ENCODE measurements at places on chromosomes 1 and 21.
A peak's percentile ranks its signal among the peaks of the same experiment; 100 is the strongest.

DNA sequence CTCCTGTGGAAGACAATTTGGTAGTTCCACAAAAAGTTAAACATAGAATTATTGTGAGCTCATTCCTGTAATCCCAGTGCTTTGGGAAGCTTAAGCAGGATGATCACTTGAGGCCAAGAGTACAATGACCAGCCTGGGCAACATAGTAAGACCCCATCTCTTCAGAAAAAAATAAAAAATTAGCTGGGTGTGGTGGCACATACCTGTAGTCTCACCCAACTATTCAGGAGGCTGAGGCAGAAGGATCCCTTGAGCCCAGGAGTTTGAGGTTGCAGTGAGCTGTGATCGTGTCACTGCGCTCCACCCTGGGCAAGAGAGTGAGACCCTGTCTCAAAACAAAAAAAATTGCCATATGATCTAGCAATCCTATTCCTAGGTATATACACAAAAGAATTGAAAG, 4.1 kb upstream of the CHML start:
- no peak for DNase-seq

DNA sequence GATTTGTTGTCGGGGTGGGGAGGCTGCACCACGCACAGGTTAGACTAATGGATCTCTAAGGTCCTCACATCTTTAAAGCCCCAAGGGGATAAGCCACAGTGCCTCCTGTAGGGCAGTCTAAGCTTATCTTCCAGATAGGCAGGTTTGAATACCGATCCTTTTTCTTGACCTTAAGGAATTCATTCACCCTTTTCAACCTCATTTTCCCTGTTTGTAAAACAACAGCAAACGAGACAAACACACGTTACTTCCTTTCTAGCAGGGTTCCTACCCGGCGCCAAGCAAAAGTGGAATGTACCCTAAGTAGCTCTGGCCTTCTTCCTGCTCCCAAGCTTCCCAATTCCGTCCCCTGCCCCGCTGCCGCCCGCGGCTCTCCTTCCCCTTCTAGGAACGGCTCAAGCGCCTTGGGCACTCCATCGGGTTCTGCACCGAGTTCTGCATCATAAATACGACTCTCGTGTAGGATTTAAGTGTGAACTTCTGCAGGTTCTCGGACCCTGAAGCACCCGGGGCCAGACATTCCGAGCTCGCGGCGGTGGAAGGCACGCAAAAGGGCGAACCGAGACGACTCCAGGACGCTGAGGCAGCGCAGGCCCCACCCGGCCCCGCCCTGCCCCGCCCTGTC, 548 bp upstream of the CDC20 start:
- DNase-seq, result peak; percentile 75

DNA sequence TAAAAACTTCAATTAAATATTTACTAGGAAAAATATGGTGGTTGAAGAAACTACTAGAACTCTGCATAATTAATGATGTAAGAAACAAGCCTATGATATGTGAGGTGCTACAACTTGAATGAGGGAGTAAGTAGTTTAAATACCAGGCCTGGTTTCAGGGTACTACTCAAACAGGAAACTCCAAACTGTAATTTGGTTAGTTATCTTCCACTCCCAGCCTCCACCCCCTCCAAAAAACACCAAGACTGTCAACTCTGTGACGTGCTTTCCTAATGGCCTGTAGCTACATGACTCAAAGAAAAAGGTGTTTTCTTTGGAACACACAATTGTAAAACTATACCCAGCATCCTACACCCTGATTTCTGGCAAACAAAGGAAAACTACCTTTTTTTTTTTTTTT, 55.9 kb upstream of the RCC1 start:
- no peak for DNase-seq

- DNase-seq, result no peak
Measured at GRCh38 chr1:163412221-163412620, 90.5 kb downstream of the NUF2 start.

GRCh38 chr1:42801832-42802473, 15.0 kb upstream of the ERMAP start:
- DNase-seq, result no peak

GRCh38 chr1:150642296-150642695, 12.9 kb upstream of the ENSA start:
- no peak for DNase-seq

DNA sequence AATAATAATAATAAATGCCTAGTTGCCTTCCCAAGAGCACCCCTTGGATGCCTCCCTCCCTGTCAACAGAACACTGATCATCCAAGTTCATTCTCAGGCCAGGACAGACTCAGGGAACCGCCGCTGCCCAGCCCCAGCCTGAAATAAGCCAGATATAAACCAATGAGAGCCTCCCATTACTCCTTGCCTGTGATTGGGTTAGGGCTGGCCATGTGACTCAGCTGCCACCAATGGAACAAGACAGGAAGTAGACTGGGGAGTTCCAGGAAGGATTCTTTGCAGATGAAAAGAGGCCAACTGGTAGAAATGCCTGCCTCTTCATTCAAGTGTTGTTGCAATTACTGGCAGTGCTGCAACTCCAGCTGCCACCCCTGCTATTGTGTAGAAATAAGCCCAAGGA, 146.4 kb upstream of the TIAM1 start:
- no peak for DNase-seq

GRCh38 chr1:228838717-228839500, 103.6 kb downstream of the RHOU start:
- no peak for DNase-seq

DNA sequence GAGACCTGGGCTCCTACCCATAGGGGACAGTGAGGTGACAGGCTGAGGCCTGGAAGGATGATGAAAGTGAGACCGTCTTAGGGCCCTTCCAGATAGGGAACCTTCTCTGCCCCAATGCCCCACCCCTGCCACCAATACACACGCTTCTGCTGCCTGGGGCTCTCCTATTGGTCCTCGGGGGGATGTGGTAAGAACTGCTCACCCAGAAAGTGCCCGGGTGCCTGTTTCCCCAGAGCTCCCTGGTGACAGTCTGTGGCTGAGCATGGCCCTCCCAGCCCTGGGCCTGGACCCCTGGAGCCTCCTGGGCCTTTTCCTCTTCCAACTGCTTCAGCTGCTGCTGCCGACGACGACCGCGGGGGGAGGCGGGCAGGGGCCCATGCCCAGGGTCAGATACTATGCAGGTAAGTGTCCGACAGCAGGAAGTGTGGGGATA, 948 bp downstream of the SEMA4A start:
- DNase-seq, result no peak

- DNase-seq, result no peak
Measured at GRCh38 chr21:34195335-34195734, 122.0 kb downstream of the MRPS6 start.

DNA sequence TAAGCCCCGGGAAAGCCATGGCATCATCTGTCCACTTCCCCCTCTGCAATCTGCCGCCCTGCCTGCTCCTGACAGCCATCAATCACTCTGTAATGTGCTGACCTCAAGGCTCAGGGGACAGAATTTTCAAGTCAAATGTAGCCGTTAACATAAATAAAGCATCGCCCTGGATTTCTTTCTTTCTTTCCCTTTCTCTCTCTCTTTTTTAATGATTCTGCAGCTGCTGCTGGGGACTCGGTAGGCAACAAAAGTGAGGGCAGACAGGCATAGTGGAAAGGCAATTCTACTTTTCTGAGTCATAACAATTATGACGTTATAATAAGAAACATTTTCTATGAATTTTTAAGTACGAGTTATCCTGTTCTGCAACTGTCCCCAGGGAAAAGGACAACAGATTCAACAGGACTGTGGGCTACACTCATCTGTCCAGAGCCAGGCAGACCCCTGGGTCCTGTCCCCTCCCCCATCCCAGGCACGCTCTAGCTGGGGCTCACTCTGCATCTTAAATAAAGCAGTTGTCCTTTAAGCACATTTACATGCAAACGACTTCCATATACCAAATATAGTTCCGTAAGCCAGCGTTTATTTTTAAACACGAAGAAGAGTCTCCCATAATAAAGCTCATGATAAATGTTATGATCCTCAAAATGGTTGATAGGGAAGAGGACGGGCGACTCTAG, 78.7 kb downstream of the SSBP3 start:
- no peak for DNase-seq

DNA sequence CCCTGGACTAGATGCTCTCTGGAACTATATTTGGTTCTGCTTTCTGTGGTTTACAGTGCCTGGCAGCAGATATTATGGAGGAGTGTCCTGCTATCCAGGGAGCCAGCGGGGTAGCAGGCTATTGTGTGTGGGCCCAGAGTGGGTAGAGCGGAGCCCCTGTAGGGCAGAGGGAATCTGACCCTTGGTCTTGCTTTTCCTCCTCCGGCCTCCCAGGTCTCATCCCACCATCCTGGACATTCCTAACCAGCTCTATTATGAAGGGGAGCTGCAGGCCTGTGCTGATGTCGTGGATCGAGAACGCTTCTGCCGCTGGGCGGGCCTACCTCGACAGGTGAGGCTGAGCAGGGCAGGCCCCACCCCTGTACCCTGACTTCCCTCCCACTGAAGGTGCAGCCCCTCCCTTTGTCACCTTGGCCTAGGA, 9.1 kb downstream of the RHOC start:
- DNase-seq, result no peak

GRCh38 chr1:154846565-154847442, 23.3 kb downstream of the KCNN3 start:
- no peak for DNase-seq

- no peak for DNase-seq
Measured at GRCh38 chr1:177171536-177172123, 872 bp downstream of the BRINP2 start.

GRCh38 chr1:55337801-55338447, 122.8 kb upstream of the USP24 start:
- DNase-seq, result peak; percentile 74

DNA sequence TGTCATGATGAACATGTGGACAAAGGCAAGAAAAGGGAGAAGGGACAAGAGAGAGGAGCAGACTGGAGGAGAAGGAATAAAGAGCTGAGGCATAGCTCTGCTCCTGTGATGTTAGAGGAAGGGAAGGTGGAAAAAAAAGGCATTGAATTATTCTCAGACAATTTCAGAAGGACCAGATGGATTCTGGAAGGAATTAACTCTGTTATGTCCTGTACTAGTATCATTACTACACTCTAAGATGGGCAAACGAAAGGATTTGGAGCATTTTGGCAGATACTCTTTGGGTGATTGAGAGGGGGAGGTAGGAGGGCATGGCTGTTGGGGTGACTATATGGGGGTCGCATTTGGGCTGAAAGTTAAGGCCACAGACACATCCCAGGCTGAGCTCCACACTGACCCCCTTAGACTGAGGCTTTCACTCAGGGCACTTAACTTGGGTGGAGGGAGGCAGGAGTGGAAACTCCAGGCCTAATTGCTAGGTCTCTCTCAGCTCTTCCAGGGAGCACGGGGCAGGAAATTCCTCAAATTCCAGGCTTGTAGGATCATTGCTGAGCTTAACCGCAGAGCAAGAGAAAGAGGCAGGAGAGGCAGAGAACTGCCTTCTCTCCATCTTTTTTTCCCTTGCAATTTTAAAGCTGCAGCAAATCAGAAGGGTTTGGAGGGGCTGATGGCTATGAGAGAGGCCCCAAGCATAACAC, 25.9 kb downstream of the KIRREL1 start:
- peak; percentile 82 for DNase-seq

- DNase-seq, result peak; percentile 90
Measured at GRCh38 chr1:162023547-162024501, at the start of gene OLFML2B. Gene OLFML2B, minus strand, starts transcription at chr1:162023869. Its CDS starts 439 bp downstream, at chr1:162023430.

- DNase-seq, result no peak
Measured at GRCh38 chr21:14321042-14321441, 61.9 kb downstream of the HSPA13 start.

DNA sequence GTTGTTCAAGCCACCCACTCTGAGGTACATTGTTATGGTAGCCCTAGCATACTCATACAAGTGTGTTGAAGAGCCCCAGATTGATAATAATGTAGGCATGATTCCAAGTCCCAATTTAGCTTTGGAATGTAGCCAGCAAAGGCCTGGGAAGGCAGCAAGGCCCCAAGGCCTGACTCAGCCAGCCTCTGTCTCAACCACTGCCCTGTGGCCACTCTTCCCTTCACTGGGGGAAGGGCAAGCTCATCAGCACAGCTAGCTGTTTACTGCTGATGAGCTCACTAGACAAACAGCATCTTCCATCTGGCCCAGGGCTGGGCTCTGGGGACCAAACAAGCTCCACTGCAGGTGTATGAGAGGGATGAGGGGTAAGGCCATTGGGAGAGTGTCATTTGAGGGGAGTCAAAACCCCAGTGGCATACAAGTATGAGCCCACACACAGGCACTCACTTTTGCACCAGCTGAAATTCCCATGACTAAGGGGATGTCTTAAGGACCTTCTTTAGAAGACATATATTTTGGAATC, 2.2 kb upstream of the IRF6 start:
- no peak for DNase-seq

DNA sequence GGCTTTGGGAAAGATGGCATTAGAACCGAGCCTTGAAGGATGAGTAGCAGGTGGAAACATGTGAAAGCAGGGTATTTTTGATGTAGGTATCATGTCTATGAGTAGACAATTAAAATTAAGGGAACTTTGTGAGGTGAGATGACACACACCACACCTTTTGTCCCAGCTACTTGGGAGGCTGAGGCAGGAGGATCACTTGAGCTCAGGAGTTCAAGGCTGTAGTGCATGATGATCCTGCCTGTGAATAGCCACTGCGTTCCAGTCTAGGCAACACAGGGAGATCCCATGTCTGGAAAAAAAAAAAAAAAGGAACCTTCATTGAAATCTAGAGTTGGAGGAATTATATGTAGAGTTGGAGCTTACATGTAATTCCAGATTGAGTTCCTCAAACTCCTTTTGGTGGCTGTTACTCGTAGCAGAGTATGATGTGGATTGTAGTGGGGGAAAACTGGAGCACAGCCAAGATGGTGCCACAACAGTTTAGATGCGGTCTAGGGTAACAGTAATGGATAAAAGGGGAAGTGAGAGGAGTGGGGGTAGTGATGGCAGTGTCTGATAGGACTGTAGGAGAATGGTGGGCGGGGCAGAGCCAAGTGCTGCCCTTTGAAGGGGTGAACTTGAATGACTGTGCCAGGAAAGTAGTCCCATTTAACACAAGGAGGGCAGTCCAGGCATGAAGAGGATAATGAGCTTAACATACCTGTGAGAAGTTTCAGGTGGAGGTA, 17.4 kb downstream of the AK4 start:
- no peak for DNase-seq

- DNase-seq, result no peak
Measured at GRCh38 chr21:14768042-14768441, 221.9 kb upstream of the SAMSN1 start.

- no peak for DNase-seq
Measured at GRCh38 chr1:155478270-155478852, 84.2 kb downstream of the ASH1L start.

DNA sequence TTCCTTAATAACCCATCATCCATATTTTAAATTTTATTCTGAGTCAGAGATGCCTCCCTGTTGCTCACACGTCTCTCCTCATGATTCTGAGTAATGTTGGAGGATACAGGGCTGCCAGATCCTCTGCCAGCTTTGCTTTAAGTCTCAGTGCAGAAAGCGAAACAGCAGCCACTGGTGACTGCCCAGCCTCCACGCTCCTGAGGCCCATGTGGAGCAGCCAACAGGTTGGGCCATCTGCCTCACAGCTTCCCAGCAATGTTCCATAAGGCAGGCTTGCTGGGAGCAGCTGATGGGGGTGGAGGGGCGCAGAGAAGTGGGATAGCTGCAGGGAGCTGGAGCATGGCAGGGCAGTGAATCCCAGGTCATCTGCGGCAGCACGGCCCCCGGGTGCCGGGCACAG, 104.2 kb downstream of the IGSF21 start:
- no peak for DNase-seq

- DNase-seq, result no peak
Measured at GRCh38 chr1:72288886-72289285, 6.5 kb upstream of the NEGR1 start.

Data from neural progenitor cell (in vitro differentiated cells).